Activated CD4-positive, CD25-positive, alpha-beta regulatory T cell (primary cell): ENCODE measurements at places on chromosomes 3 and 15.

DNA sequence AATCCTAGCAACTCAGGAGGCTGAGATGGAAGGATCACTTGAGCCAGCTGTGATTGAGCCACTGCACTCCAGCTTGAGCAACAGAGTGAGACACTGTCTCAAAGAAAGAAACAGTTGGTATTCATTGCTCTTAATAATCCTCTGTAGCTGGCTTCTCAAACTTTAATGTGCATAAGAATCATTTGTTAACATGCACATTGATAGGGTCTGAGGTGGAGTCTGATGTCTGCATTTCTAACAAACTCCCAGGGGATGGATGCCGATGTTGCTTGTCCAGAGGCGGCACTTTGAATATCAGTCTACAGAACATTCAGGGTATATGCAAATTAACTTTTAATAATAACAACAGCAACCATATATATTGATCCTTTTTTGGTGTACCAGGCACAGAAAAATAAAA is 39.9 kb downstream of the NKIRAS1 start:
- DNase-seq, result no peak

GRCh38 chr3:78963771-78964170 is 804.0 kb downstream of the ROBO1 start:
- no peak for DNase-seq

- DNase-seq, result no peak
Measured at GRCh38 chr15:22265056-22265945, 185.0 kb downstream of the OR4M2 start.

DNA sequence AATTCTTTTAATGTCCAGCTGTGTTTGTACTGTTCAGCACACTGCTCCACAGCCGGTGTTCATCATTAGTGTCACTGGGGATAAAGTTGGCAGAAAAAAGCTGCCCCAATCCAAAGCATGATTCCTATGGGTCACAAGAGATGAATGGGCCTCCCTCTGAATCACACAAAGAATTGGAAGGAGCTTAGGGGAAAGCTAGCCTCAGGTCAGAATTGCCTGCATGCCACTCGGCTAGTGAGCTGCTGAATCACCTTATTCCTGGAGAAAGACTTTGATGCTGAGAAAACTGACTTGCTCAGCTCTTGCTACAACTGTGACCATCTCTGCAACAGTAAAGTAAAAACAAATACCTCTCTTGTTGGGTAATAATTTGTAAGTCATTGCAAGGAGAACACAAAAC is 3.5 kb downstream of the CCK start:
- DNase-seq, result no peak

- DNase-seq, result no peak
Measured at GRCh38 chr15:33158366-33158765, 36.1 kb downstream of the FMN1 start.

GRCh38 chr15:49741712-49742111 is 120.9 kb downstream of the DTWD1 start:
- no peak for DNase-seq

DNA sequence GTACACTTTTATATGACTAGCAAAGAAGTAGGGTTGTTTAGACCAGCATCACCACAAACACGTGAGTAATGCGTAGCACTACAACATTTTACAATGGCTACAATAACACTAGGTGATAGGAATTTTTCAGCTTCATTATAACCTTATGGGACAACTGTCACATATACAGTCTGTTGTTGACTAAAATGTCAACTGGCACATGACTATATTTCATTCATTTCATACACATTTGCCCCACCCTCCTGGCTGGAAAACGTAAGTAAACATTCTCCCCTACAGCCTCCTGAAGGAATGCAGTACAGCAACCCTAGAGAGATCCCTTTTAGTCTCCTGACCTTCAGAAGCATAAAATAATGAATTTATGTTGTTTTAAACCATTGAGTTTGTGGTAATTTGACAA is 16.2 kb downstream of the RIOX2 start:
- no peak for DNase-seq

DNA sequence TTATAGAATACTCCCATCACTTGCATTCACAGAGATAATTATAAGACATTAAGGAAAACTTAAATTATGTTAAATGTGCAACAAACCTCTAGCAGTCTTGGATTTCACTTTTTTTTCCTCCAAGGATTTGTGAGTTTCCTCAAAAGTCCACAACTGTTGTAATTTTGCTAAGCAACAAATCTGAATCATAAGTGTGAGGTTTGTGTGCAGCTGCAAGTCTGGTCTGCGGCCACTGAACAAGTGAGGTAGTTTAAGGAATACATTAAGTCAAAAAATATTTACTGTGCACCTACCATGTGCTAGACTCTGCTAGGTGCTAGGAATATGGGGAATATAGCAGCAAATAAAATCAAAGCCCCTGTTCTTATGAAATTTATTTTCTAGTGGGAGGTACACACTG is 70.2 kb downstream of the LRRC28 start:
- DNase-seq, result no peak

DNA sequence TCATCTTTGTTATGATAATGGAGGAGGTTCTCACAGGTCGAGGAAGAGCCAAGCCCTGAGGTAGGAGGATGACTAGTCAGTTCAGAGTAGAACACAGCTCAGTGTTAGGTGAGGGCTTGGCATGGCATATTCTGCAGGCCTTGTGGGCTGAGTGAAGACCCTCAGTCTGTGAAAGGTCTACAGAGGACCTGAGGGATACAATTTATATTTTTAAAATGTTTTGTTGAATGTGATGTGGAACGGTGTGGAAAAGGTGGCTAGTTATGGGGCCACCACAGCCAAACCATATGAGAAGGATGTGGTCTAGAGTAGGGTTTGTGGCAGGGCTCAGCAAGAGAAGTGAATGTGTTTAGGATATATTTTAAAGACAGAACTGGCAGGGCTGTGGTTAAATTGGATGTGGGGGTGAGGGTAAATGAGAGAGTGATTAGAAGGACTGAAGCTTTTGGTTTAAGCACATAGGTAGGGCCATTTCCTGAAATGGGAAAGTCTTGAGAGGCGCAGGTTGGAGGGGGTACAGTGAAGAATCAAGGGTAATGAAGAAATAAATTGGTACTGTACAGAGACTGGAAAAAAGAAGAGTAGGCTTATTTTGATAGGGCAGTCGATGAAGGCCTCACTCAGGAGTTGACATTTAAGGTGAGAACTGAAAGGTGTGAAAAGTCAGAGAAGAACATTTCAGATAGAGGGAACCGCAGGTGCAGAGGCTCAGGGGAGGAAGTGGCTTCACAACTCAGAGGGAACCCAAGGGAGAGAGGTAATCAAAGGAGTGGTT is 60.5 kb downstream of the SPTSSB start:
- no peak for DNase-seq

- no peak for DNase-seq
Measured at GRCh38 chr3:126266291-126266840, 86.0 kb upstream of the ALDH1L1 start.

DNA sequence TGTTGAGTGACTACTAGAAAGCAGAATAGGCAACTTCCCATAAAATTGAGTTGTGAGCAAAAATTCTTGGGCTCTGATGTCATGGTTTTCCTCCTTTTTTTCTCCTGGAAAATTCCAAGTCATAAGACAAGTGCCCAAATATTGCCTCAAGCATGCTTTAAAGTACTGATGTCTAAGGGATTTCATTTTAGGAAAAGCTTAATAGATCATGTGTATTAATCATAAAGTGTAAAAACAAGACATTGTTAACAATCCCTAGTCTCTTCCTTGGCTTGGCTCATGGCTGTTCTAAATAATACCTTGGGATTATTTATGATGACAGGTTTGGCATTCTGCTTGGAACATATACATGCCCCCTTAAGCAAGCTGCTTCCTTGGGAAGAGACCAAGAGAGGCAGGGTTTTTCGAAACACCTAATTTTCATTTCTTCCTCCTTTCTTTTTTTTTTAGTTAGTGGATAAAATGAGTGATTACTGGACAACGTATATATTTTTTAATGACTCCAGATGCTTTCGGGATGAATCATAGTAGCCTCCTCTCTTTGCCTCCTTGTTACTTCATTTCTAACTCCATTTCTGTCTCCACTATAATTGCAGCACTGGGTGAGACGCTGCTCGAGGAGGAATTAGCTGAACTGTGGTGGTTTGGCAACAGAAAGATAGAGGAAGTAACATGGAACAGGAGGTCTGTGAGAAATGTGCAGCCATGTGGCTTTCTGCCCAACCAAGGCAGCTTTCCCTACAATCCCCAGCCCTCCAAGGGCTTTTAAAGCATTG is 104.9 kb downstream of the TPRG1 start:
- DNase-seq, result no peak

DNA sequence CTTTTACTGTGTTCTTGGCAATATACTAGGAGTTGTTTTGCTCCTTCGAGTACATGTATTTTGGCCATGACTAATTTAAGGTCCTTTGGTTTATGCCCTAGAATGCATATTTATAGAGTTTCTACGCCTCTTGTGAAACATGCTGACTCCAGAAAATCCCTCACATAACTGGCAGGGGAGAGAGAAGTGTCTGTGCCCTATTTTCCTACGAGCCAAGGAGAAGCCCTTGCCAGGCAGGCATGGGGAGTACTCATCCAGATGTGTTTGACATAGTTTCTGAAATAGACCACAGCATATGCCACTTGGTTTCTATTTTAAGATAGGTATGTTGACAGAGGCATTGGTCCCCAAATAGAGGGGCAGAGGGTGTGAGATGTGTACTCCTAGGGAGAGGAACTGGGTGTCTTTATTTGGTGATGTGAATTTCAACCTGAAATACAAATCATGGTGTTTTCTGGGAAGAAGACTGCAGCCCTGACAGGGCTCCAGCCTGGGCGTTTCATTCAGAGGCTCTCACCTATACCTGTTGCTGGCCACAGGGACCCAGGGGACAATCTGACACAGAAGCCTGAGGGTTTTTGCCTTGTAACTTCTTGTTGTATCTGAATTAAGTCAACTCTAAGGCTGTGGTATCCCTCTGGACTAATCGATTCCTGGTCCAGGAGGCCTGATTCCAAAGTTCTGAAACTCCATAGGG is 267.8 kb upstream of the C2CD4B start:
- no peak for DNase-seq

DNA sequence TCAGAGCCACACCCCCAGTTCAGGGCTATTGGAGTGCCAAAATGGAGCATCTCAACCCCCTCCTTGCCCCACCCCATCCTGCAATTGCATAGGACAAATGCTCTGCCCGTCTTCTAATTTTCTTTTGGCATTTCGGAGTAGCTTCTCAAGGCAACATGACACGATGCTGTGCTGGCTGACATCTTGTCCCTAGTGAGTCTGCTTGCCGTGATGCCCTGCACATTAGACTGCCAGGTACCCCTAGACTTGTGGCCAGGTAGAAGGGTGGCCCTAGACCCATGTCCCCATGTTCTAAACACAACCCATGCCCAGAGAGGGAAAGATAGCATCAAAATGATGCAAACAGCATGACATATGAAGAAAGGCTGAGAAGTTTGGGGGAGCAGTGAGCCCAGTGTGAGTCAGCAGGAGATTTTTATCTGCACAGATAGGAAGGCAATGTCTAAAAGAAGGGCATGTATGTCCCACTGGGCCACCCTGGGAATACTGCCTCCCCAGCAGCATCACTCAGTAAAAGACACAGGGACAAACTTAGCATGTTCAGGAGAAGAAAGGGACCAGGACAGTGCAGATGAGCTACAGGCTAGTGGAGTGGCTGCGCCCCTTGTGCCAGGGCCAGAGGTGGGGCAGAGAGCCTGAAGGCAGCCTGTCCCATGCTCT is 36.8 kb downstream of the CA12 start:
- DNase-seq, result no peak

DNA sequence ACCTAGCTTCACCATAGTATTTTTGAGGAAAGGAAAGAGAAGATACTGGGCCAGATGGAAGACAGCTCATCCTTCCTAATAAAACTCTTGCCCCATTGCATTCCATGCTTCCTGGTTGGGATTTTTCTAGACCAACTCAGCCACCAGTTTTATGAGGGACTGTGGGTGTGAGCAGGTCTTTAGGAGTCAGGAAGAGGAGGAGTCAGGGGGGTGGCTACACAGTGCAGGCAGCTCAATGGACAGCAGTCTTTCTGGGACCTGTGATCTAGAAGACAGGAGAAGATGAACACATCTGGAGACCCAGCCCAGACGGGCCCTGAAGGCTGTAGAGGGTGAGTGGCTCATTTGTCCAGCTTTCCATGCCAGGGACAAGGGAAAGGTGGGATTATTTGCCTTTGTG is at the start of gene NOX5:
NOX5 (plus strand) TSS at position 242 of the 400 bp plus-strand sequence; CDS start at position 283, 41 bp downstream.
- no peak for DNase-seq
